ENCODE measurements at places on chromosomes 11 and 22.

GRCh38 chr22:40641269-40641668 lies 4.8 kb upstream of the MRTFA start:
- DNase-seq: no peak

- DNase-seq: no peak
These were observed 21.5 kb upstream of the RFPL3 start for GRCh38 chr22:32336121-32336603.

GRCh38 chr22:30523646-30524489 lies 18.4 kb upstream of the SEC14L4 start:
- DNase-seq: no peak

GRCh38 chr22:44344407-44344806 lies 31.7 kb upstream of the SHISAL1 start:
- no peak for DNase-seq

DNA sequence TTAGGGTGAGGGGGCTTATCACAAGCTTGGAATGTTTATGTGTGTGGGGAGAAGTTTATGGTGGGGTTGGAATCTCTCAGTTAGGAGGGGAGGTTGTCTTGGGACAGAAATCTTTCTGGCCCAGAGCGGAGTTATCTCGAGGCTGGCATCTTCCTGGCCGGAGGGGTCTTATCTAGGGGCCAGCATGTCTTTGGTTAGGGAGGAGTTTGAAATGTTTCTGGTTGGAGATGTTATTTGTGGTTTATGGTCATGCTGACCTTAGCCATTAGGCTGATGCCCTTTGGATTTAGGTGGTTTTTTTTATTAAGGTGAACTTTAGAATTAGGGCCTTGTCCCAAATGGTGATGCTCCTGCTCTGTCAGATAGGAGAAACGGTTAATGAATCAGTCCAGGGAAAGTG lies 7.9 kb upstream of the RBMXL2 start:
- DNase-seq: no peak

GRCh38 chr11:27187848-27188621 lies 147.4 kb downstream of the BBOX1 start:
- no peak for DNase-seq

- no peak for DNase-seq
These were observed 287.9 kb downstream of the SWAP70 start for GRCh38 chr11:9951807-9952206.

DNA sequence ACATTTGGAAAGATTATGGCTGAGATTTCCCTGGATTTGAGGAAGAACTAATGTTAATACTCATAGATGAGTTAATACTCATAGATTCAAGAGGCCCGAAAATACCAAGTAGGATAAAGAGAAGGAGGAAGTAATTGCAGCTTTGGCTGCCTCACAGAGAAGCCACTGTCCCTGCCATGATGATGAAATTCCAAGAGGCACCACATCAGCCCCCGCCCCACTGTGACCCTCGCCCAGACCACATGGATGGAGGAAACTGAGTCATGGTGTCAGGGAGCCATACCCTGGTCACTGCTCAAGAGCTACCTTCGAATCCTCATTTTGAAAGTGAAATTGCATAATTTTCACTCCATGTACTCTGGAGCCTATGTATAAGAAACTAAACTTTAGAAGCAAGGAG lies 92.9 kb upstream of the SLC22A12 start:
- no peak for DNase-seq

GRCh38 chr11:56700242-56700913 lies 1.5 kb downstream of the OR9G1 start:
- no peak for DNase-seq

All from thymus (tissue), 14 donors.